ENCODE measurements at places on chromosomes 6 and 20. TPM values are rescaled to one million over a fixed set of nuclear protein-coding genes. Genes with fewer than 3 reads are reported as not detected.

GRCh38 chr6:17688481-17688880 lies 18.2 kb downstream of the NUP153 start:
- DNase-seq: no peak

The SLC17A2 gene
- not detected for total RNA-seq

- DNase-seq: no peak
Observed at GRCh38 chr20:3629893-3630292, 33.3 kb downstream of the GFRA4 start.

GRCh38 chr20:45612314-45612713 lies 17.2 kb upstream of the WFDC10A start:
- DNase-seq: no peak

- peak; percentile 4 for DNase-seq
Observed at GRCh38 chr20:40160097-40160550, 528.9 kb downstream of the MAFB start.

GRCh38 chr6:89385156-89385667 lies 26.9 kb downstream of the RRAGD start:
- peak; percentile 54 for DNase-seq

All from kidney epithelial cell (primary cell).